Stimulated activated CD8-positive, alpha-beta memory T cell treated with anti-CD3 and anti-CD28 coated beads, Interleukin-7, amount 100 ng/mL, for 4 hours (primary cell): ENCODE measurements at places on chromosomes 16 and 17.

GRCh38 chr16:23074423-23074822 is 74.8 kb downstream of the USP31 start:
- no peak for DNase-seq

DNA sequence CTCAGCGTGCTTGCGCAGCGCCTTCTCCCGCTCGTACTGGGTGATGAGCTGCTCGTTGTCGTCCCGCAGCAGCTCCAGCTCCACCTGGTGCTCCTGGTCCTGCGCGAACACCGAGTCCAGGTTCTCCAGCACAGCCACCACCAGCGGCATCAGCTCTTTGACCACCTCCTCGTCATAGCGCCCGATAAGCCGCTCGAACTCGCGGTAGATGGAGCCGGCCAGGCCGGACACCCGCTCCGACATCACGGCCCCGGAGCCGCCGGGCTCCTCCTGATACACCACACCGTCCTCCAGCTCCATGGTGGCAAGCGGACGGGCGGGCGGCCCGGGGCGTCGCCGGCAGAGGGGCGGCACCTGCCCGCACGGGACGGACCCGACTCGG is 320 bp downstream of the SPAG9 start:
- DNase-seq: peak; percentile 35

- DNase-seq: no peak
Measured at GRCh38 chr17:4536259-4536741, 18.9 kb downstream of the MYBBP1A start.

DNA sequence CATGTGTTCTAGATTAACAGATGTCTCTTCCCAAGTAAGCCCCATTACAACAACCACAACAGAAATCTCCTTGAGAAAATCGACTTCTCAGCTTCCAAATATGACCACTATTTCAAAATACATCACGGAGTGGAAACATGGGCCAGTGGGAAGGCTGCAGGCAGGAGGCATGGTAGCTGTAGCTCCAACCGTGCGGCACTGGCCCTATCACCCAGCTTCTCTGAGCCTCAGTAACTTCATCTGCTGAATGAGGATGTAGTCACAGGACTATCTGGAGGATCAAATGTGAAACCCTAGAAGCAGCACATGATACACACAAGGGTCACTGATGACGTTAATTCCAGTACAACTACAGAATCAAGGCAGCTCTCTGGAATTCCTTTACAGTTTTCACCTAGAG is 112.2 kb downstream of the VPS53 start:
- no peak for DNase-seq

DNA sequence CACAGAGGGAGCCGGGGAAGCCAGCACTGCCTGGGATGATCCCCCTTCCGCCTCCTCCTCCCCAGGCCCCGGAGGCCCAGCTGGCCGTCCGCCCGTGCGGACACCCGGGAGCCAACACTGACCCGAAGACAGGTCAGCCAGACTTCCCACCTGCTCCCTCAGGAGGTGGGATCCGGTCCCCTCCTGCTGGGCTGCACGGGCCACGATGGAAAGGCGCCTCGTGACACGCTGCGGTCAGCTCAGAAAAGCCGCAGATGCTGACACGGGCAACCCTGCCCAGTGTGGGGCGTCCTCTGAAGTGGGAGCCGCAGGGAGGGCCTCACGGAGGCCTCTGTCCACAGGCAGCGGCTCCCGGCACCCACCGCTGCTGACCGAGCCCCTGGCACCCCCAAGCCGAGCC is 49.3 kb downstream of the CBFA2T3 start:
- no peak for DNase-seq

DNA sequence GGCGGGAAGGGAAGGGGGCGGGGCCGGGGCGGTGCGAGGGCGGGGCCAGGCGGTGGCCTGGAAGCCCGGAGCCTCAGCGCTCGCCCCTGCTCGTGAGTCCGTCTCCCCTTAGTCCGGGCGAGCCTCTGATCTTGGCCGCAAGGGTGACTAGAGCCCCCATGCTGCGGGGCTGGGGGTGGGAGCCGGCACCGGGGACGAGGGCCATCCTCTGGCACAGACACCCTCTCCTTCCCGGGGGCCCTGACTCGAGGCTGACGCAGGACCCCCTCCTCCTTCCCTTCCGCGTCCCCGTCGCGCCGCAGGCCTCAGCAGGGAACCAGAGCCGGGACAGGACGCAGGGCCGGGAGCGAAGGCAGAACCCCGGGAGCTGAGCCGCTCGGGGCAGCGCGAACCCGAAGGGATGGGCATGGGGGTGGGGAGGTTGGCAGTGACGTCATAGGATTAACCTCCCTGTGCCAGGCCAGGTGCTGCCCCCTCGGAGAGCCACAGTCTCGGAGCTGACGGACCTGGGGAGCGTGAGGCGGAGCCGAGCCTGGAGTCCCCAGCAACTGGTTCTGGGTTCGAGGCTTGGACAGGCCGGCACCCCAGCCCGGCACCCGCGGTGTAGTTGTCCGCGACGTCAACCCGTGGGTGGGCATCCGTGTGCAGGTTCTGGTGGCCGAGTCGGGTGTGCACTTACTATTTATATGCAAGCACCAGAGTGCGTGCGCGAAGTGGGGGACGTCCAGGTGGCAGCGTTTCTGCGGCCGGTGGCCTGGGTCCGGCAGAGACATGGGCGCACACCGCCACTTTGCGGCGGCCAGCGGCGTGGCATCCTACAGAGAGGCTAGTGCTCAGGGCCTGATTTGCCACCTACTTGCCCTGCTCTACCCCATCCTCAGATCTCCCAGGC is 503 bp upstream of the PLCD3 start:
- no peak for DNase-seq

DNA sequence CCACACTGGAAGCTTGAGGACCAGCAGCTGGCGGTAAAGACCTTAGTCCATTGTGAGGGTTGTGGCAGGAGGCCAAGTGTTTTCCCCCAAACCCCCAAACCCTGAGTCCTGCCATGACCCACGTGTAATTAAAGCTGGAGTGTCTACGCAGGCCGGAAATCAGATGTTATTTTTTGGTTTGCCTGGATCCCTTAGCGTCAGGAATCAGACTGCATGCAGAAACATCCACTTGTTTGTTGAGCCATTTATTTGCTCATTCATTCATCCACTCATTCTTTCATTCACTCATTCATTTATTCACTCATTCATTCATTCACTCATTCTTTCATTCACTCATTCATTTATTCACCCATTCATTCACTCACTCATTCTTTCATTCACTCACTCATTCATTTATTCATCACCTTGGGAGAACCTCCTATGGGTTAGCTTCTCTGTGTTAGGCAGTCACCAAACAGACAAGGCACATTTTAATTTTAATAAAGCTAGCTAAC is 313.1 kb downstream of the MAF start:
- DNase-seq: no peak

DNA sequence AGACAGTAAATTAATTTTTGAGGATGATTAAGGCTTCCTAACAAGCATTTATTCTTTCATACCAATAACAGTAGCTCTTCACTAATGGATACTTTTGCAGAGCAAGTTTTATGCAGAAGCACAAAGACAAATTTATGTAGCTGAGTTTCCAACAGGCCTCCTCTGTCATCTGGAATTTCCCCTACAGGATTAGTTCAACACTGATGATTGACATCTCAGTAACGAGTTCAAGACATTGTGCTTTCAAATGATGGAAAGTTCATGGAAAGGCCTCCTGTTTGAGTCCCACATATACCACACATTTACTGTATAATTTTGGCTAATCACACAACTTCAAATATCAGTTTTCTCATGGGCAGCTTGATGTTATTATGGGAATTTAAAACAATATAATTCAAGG is 40.6 kb downstream of the ABCA10 start:
- DNase-seq: no peak

- DNase-seq: no peak
Measured at GRCh38 chr16:57807252-57807967, 5.1 kb upstream of the KIFC3 start.

DNA sequence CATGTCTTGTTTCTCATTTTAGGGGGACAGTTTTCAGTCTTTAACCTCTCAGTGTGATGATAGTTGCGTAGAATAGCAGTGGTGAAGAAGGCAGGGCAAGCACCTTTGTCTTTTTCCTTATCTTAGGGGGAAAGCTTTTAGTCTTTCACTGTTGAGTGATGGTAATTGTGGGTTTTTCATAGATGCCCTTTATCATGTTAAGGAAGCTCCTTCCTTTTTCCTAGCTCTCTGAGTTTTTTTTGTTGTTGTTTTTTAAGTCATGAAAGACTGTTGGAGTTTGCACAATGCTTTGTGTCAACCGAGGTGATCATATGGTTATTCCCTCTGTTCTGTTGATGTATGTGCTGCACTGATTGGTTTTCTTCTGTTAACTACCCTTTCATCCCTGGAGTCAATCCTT is 15.7 kb downstream of the NOL11 start:
- DNase-seq: no peak

DNA sequence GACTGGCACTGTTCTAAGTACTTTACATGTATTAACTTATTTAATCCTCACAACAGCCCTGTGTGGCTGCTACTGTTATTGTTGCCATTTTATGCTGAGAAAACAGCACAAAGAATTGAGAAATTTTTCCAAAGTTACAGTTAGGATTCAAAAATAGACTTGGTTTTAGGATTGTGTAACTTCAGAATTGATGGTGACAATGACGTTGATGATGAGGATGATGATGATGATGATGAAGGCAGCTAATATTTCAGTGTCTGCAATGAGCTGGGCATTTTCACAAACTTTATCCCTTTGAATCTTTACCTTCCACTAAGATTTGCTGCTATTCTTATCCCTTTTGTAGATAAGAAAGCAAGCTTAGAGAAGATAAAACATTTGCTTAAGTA is 22.1 kb downstream of the PRKCB start:
- DNase-seq: no peak

- DNase-seq: no peak
Measured at GRCh38 chr17:79095345-79096055, 20.9 kb downstream of the ENGASE start.

DNA sequence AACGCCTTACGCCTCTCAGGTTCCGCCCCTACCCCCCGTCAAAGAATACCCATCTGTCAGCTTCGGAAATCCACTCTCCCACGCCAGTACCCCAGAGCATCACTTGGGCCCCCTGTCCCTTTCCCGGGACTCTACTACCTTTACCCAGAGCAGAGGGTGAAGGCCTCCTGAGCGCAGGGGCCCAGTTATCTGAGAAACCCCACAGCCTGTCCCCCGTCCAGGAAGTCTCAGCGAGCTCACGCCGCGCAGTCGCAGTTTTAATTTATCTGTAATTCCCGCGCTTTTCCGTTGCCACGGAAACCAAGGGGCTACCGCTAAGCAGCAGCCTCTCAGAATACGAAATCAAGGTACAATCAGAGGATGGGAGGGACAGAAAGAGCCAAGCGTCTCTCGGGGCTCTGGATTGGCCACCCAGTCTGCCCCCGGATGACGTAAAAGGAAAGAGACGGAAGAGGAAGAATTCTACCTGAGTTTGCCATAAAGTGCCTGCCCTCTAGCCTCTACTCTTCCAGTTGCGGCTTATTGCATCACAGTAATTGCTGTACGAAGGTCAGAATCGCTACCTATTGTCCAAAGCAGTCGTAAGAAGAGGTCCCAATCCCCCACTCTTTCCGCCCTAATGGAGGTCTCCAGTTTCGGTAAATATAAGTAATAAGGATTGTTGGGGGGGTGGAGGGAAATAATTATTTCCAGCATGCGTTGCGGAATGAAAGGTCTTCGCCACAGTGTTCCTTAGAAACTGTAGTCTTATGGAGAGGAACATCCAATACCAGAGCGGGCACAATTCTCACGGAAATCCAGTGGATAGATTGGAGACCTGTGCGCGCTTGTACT is at the start of gene BRCA1:
Gene BRCA1, minus strand, starts transcription at position 232 of the 834 bp plus-strand sequence. CDS start 1,268 bp downstream, outside the sequence.
- DNase-seq: peak; percentile 83

- no peak for DNase-seq
Measured at GRCh38 chr17:76462556-76463290, 4.7 kb upstream of the AANAT start.

DNA sequence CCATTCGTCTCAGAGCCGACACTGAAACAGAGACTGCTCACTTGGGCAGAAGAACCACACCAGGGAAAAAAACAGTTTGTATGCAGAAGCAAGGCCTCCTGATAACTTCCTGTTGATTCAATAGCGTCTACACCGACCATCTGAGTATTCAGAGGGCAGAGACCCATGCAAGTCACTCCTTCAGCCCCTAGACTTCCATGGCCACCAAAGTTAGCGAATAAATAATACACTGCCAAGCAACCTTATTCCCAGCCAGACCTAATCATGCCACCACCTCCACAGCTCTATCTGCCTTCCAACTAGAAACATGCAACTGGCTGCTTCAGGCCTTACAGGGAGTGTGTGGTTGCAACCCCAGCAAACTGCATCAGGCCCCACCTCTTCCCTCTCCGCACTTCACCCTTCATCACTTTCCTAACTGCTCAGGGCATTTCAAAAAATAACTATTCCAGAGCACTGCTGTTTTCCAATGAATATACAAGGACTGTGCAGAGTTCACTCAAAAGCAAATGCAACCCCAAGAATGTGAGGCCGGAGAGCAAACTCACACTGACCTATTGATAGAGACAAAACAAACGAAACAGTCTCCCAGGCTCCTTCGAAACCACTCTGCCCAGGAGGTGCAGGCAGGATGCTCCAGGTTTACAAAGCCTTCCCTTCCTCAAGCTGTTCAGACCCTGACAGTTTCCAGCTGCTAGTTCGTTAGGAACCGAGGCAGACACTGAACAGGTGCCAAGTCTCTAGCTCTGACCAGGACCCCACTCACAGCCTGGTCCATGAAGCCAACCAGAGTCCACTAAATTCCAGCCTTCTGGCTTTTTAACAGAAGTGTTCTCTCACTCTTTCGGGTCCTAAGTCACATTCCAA is 3.6 kb downstream of the USP7 start:
- no peak for DNase-seq

DNA sequence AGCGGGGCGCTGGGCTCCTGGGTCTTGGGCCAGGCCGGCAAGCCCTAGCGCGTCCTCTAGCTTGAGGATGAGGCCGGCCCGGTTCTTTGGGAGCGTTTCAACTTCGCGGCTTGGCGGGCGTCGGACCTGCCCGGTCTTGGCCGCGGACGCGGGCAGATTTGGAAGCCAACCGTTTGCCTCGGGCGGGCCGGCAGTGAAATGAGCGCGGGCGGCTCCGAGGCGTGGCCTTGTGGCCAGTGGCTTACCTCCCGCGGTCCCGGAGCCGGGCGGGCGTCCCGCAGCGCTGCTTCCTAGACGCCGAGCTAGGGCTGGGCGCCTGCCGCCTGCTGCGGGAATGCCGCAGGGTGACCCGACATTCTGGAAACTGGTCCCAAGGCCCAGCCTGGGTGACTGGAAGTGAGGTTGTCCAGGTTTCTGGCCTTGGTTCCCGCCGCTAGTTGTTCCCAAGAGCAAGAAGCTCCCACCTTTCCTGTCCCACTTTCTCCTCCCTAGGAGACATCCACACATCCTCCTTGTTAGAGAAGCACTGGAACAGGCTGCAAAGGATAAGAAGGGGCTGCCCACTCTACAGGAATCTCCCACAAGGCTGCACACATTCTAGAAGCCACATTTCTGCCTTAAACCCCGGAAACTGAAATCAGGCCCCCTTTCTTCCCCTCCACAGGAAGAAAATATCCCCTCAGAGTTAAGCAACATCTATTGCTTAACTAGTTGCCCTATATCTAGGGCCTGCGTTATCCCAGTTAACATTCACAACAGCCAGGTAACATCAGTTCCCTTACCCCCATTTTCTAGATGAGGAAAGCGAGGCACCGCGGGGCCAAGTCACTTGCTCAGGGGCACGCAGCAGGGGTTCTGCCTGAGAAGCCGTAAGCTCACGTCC is 4.5 kb upstream of the CBX8 start:
- no peak for DNase-seq
